Chondrocyte (in vitro differentiated cells): ENCODE measurements at places on chromosomes 13 and 19. TPM values are rescaled to one million over a fixed set of nuclear protein-coding genes. Genes with fewer than 3 reads are reported as not detected.

DNA sequence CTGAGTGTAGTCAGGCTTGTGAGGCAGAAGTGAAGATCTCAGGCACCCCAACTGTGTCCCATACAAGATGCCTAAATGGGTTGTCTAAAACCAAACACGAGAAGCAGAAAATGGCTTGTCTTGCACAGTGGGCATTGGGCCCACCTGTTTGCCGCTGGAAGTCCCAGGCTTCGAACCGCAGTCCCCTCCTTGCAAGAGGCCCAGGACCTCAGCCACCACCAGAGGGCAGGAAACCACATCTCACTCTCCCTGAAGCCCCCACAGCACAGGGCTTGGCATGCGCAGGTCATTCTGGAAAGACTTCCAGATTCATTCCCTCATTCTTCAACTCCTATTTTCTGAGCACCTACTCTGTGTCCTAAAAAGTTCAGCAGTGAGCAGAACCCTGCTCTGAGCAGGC, 973.7 kb downstream of the UQCRFS1 start:
- no peak for DNase-seq
- peaks cover 10% of the 10 kb centered on the region for H3K4me1 ChIP-seq
- no peaks in the 10 kb centered on the region for H3K36me3 ChIP-seq

PCSK4 gene
- 3.3 to 4.0 TPM (median 3.9 TPM) in 3 replicates for total RNA-seq

MBD3L4 gene
- total RNA-seq = not detected in 3 replicates

DNA sequence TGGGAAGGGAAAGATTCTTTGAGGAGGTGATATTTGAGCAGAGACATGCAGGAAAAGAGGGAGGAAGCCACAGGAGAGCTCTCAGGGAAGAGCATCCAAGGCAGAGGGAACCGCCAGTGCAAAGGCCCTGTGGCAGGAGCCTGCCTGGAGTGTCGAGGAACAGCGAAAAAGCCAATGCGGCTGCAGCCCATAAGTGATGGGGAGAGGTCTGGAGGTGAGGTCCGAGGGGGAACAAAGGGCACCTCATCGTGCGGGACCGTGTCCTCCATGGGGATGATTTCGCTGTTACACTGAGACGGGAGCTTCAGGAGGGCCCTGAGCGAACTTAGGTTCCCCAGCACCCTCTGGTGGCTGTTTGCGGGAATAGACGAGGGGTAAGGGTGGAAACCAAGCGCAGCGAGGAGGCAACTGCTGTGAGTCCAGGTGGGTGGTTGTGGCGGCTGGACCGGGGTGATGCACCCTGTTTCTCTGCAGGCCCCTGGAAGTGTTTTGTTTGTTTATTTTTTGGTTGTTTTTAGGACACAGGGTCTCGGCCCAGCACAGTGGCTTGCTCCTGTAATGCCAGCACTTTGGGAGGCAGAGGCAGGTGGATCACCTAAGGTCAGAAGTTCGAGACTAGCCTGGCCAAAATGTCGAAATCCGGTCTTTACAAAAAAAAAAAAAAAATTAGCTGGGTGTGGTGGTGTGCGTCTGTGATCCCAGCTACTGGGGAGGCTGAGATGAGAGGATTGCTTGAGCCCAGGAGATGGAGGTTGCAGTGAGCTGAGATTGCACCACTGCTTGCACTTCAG, 5.9 kb upstream of the EHD2 start:
- H3K4me3 ChIP-seq = peak overlapping the region; percentile 16
- H3K4me1 ChIP-seq = peaks cover 6% of the 10 kb centered on the region

DNA sequence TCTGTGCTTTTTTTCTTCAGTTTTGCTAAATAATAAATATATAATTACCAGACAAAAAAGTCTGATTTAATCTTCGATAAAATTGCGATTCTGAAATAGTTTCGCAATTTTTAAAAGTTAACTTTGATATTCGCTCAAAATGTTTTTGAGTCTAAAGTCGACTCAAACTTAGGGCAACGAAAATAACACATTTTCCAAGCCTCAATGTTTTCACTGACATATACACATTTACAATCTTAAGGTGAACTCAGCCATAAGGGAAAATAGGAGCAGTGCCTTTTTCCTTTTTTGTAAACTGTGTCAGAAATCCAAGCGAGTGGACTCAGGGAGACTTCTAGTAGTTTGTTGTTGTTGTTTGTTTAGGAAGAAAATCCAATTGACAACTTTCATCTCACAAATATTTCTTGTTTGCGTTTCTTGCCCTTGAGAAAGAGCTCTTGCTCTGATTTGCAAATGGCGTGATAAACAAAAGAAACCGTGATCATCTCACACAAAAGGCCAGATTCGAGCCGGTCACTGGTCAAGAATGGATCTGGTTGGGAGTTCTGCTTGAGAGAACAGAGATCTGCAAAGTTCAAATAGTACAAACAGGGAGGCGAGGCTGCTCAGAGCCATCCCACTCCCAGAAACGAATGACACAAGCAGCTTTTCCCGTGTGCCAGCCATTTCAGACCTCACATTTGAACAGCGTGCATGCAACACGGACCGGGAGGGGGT, 2.1 kb downstream of the SOX21 start:
- no peak for DNase-seq
- H3K4me1 ChIP-seq = peaks cover 20% of the 10 kb centered on the region
- H3K4me3 ChIP-seq = no peak overlapping the region
- H3K27ac ChIP-seq = no peak overlapping the region
- peaks cover 3% of the 10 kb centered on the region for H3K36me3 ChIP-seq

ZNF845 gene
- total RNA-seq = 3.6 to 6.6 TPM (median 4.8 TPM) in 3 replicates

DNA sequence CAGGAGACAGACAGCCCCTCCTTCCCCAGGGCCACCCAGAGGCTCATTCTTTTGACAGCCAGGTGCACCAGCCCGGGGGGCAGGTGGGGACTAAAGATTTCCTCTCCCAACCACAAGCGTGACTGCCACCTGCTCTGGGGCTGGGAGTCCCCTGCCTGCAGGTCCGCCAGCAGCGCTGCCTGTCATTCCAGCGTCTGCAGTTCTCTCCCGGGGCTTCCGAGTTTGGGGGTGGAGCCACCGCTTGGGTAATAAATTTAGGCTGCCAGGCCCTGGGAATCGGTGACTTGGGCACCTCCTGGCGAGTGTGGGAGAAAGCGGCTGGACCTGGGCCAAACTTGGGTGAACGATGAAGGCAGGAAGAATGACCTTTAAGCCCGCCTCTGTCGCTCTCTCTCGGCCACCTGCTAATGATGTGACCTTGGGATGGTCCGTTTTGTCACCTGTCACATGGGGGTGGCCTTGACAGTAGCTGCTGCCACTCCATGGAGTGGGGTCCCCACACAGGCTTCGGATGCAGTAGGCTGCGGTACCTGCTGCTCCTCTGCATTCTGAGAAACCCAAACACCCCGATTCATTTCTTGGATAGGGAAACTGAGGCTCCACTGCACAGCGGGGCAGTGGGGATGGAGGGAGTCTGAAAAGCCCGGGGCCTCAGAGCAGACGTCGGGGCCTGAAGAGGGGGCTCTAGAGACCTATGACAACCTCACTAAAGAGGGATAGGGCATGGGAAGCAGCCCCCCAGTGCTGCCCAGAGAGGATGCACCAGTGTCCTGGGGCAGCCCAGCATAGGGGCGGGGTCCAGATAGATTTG, 12.8 kb downstream of the FUT6 start:
- no peaks in the 10 kb centered on the region for H3K27me3 ChIP-seq
- H3K4me3 ChIP-seq = peak overlapping the region; percentile 99

DNA sequence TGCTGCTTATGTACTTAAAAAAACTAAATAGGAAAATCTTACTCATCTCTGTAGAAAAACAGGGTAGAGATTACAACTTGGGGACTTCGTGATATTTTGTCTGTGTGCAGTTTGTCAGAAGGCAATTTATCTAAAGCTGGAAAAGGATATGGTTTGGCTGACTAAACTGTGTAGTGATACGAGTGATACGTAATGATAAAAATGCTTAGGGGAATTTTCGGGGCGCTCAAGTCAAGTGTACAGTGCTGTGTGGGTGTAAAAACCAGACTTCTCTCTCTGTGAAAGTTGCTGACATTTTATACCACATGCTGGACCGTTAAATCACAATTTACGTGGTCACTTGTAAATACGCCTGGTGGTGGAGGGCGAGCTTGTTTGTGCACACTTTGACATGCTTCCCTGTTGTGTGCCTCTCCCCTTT, 221.7 kb downstream of the KCNRG start:
- peaks cover 4% of the 10 kb centered on the region for H3K36me3 ChIP-seq
- no peak for DNase-seq
- H3K27ac ChIP-seq = peak overlapping the region; percentile 41
- no peak overlapping the region for H3K4me3 ChIP-seq
- H3K4me1 ChIP-seq = peaks cover 19% of the 10 kb centered on the region

LYL1 gene
- 0.38 to 0.47 TPM in 2 of 3 replicates, not detected in the other for total RNA-seq

HAUS8 gene
- total RNA-seq = 7.8 to 9.5 TPM (median 8.2 TPM) in 3 replicates

- H3K36me3 ChIP-seq = no peaks in the 10 kb centered on the region
- H3K27ac ChIP-seq = peak overlapping the region; percentile 18
- no peak overlapping the region for H3K4me3 ChIP-seq
- no peak for DNase-seq
- H3K4me1 ChIP-seq = peaks cover 20% of the 10 kb centered on the region
- H3K27me3 ChIP-seq = no peaks in the 10 kb centered on the region
These were observed 418.3 kb downstream of the DIAPH3 start for GRCh38 chr13:59745392-59745788.

GRCh38 chr13:31198519-31198918, 1.3 kb upstream of the B3GLCT start:
- no peak overlapping the region for H3K27ac ChIP-seq
- no peaks in the 10 kb centered on the region for H3K27me3 ChIP-seq
- DNase-seq = no peak
- peaks cover 11% of the 10 kb centered on the region for H3K4me1 ChIP-seq
- H3K36me3 ChIP-seq = no peaks in the 10 kb centered on the region

DNA sequence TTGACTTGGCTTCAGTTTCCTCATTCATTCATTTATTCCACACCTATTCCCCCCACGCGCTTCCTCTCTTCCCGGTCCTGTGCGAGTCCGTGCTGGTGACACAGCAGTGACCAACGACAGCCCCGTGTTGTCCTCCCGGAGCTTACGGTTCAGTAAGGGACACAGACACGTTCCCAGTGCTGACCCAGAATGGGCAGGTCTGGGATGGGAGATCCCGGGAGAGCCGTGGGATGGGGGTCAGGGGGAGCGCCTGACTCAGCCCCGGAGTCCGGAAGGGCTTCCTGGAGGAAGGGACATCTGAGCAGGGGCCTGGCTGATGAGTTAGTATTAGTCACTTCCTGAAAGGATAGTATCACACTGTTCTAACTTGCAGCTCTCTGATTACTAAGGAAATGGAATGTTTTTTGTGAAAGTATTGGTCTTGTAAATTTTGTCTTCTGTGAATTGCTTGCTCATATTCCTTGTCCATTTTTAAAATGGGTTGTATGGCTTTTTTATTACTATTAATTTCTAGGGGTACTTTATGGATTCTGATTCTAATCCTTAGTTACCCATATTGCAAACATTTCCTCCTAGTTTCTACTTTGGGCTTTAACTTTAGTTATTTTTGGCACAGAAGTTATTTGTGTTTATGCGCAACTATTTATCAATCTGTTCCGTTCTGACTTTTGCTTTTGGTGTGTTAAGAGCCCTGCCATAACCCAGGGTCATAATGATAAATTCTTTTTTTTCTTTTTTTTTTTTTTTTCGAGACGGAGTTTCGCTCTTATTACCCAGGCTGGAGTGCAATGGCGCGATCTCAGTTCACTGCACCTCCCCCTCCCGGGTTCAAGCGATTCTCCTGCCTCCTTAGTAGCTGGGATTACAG, 708 bp upstream of the ERCC1 start:
- DNase-seq = no peak
- H3K27ac ChIP-seq = peak overlapping the region; percentile 100
- peaks cover 8% of the 10 kb centered on the region for H3K36me3 ChIP-seq
- H3K27me3 ChIP-seq = no peaks in the 10 kb centered on the region
- peak overlapping the region; percentile 98 for H3K4me3 ChIP-seq

DNA sequence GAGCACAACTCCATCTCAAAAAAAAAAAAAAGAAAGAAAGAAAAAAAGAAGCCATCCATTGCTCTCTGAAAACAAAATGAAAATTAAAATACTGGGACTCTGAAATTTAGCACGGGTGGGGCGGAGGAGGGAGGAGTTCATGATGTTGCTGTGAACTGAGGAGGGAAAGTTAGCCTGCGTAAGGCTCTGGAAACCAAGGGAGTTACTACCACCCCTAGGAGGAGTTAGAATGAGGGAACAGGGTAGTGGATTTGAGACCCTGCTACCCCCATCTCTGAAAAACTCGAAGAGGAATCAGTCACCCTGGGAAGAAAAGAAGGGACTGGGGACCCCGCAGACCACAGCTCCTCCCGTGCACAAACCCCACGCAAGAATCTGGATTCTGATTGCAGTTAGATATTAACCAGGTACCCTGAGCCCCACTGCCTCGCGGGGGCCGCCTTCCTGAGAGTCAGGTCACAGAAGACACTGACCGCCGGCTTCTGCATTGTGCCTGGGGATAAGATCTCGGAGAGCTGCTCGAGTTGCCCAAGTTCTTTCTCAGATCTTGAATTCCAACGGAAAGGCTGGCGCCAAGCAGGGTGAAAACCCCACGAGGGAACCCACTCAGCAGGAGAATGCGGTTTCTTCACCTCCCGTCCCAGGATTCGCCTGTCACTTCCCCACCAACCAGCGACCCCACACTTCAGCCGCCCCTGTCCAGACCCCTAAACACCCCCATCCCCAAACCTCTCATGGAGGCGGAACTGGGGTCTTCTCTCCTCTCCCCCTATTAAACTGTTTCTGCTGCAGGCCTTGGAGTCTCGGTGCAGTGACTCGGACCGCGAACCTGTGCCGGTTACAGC, 870 bp downstream of the ZNF442 start:
- H3K4me3 ChIP-seq = peak overlapping the region; percentile 94
- peaks cover 3% of the 10 kb centered on the region for H3K36me3 ChIP-seq
- no peak for DNase-seq
- H3K4me1 ChIP-seq = peaks cover 24% of the 10 kb centered on the region
- H3K27me3 ChIP-seq = no peaks in the 10 kb centered on the region

GRCh38 chr13:44075113-44075512, 195.4 kb downstream of the LACC1 start:
- H3K4me3 ChIP-seq = no peak overlapping the region
- H3K27ac ChIP-seq = no peak overlapping the region
- peaks cover 5% of the 10 kb centered on the region for H3K36me3 ChIP-seq
- no peaks in the 10 kb centered on the region for H3K27me3 ChIP-seq

- no peak overlapping the region for H3K4me3 ChIP-seq
- H3K4me1 ChIP-seq = peaks cover 22% of the 10 kb centered on the region
- no peak for DNase-seq
- no peaks in the 10 kb centered on the region for H3K27me3 ChIP-seq
- H3K36me3 ChIP-seq = no peaks in the 10 kb centered on the region
These were observed 230.7 kb downstream of the NDFIP2 start for GRCh38 chr13:79711631-79712030.

GRCh38 chr19:58305932-58306323, 751 bp downstream of the ERVK3-1 start:
- no peaks in the 10 kb centered on the region for H3K27me3 ChIP-seq
- peak overlapping the region; percentile 94 for H3K4me3 ChIP-seq
- DNase-seq = no peak
- peaks cover 30% of the 10 kb centered on the region for H3K4me1 ChIP-seq

GRCh38 chr13:25380741-25381324, 9.1 kb downstream of the ATP8A2 start:
- H3K4me3 ChIP-seq = no peak overlapping the region
- no peak overlapping the region for H3K27ac ChIP-seq
- no peaks in the 10 kb centered on the region for H3K36me3 ChIP-seq
- DNase-seq = no peak
- H3K4me1 ChIP-seq = no peaks in the 10 kb centered on the region

CEACAM4 gene
- total RNA-seq = not detected in 3 replicates

TGFBR3L gene
- 8.1 to 11.6 TPM (median 11.2 TPM) in 3 replicates for total RNA-seq
